Calu3 (cell line): ENCODE measurements at places on chromosomes 7 and 10. TPM values are rescaled to one million over a fixed set of nuclear protein-coding genes. Genes with fewer than 3 reads are reported as not detected.

DNA sequence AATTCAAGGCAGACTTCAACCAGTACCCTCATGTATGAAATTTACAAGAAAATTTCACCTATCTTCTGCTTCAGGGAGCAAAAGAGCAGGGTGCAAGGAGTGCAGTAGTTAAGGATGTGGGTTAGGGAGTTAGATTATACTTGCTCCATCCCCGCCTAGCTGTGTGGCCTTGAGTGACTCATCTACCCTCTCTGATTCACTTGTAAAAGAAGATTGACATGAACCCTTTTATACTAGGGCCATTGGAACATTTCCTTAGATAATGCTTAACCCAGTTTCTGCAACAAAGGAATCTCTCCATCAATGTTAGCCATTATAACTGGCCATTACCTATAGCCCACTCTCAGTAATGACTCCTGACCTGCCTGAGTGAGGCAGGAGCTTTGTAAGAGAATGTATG lies 10.2 kb upstream of the HSPA12A start:
- DNase-seq = no peak

GRCh38 chr7:70153933-70154332 lies 555.7 kb downstream of the AUTS2 start:
- no peak for DNase-seq

- no peak for DNase-seq
These were observed 235.5 kb downstream of the SEMA3E start for GRCh38 chr7:83413424-83413823.

DNA sequence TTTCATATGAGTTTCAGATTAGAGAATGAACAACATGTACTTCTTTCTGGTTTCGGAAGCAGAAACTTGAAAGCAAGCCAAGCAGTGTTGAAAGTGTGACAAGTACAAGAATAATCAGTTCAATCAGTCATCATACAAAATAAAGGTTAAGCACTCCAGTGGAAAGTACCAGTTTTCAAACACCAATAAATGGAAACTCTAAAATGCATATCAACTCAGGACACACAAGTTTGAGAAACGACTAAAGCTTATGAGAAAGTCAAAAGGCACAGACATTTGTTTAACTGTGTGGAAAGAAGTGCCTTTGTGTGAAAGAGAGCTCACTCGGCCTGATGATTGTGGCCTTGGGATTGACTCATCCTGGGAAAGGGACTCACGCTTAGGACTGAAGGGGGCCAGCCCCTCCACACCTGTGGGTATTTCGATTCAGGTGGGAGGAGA lies 60.6 kb upstream of the AKR1C1 start:
- DNase-seq = no peak

GRCh38 chr7:87959336-87959735 lies 25.3 kb downstream of the ADAM22 start:
- no peak for DNase-seq

DNA sequence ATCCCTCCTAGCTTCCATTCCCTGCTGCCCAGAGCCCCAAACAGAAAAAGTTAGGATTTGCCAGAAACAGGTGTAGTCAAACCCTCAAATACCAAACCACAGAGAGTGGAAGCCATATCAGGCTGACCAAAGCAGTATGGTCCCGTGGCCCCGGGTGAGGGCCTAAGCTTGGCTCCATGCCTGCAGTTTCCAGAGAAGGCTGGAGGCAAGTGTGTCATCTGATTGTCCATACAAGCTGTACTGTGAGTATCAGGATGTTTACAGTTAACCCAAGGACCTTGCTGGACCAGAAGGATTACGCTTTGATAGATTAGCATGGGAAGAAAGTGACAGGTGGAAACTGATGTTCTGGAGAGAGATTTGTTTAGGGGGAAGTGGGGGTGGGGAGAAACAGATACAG lies 96.3 kb downstream of the PRKAG2 start:
- no peak for DNase-seq

Gene NPC1L1
- total RNA-seq = 45.0 and 46.0 TPM in 2 replicates

Gene KIF5B
- total RNA-seq = 106 and 108 TPM in 2 replicates

DNA sequence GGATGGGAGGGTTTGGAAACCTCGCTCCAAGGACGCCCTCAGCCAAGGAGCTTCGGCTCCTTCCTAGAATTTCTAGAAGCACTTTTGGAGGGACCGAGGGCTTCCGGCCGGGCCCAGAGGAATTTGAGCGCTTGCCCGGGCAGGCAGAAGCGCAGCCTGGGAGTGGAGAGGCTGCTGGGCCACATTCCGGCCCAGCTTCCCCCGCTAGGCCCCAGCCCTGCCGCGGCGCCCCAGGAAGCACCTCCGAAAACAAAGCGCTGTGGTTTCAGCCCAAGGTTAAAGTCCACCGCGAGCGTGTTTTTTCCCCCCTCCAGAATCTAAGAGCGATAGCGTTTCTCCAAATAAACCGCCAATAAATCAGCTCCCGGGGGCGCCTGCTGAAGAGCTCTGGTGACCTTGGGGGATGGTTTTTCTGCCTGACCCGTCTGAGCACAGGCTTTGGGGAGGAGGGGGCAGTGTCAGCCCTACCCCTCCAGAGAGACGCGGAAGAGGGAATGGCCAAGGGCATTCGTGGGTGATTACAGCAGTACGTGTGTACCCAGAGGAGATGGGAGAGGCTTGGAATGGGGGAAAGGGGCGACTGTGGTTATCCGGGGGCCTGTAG lies 5.7 kb upstream of the TNRC18 start:
- peak; percentile 82 for DNase-seq

- no peak for DNase-seq
These were observed 117.1 kb downstream of the KMT2E start for GRCh38 chr7:105131033-105131656.

DNA sequence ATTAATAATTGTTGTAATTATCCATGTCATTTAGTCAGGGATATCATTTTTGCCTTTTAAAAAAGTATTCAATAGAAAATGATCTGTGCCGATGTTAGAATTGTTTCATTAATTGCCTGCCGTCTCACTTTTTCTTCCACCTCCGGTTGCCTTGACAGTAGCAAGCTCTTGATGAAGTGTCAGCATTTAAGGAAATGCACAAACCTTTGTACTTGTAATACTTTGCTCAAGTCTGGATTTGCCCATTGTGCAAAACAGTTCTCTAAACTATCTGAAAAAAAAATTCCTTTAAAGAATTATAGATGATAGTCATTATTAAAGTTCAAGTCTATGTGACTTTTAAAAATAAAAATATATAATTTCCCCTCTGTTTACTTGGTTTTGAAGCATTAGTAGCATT lies 619.7 kb downstream of the GATA3 start:
- no peak for DNase-seq

Gene PAPOLB
- 0.07 TPM in 1 of 2 replicates, not detected in the other for total RNA-seq
